CD4-positive, alpha-beta memory T cell (primary cell): ENCODE measurements at places on chromosomes 13 and 19. TPM values are rescaled to one million over a fixed set of nuclear protein-coding genes. Genes with fewer than 3 reads are reported as not detected.
A peak's percentile ranks its signal among the peaks of the same experiment; 100 is the strongest.

GRCh38 chr13:57665481-57665880, 33.9 kb downstream of the PCDH17 start:
- H3K4me1 ChIP-seq: no peaks in the 10 kb centered on the region
- no peaks in the 10 kb centered on the region for H3K27me3 ChIP-seq
- no peak overlapping the region for H3K4me3 ChIP-seq
- no peaks in the 10 kb centered on the region for H3K36me3 ChIP-seq
- DNase-seq: no peak

DNA sequence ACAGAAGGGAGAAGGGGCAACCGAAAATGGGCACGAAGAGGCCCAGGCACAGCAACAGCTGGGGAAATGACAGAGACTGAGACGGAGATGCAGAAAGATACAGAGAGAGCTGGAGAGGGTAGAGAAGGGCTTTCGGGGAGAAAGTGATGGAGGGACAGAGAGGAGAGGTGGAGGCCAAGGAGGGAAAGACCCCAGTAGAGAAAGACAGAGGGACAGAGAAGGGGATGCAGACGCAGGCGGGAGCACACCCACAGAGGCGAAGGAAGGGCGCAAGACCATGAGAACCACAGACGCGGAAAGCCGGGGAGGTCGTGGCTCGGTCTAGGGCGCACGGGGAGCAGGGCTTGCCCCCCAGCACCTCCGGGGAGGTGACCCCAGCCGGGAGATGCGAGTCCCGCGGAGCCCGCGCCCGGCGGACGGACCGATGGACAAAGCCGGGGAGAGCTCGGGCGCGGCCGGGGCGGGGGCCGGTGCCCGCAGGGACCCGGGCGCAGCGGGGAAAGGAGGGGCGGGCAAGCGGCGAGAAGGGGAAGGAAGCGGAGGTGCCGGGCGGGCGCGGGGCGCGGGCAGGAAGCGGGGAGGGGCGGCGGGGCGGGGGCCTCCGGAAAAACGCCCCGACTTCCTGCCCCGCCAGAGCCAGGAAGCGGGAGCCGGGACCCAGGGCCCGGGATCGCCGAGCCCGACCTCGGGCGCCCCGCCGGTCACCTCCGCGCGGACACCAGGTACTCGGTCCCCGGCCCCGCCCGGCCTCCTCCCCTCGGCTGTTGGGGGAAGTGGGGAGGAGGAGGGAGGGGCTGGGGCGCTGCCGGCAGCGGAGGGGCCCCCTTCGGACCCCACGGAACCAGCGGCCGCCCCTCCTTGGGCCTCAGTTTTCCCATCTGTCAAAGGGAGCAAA, at the start of gene ARHGEF1:
TSS of gene ARHGEF1 (plus strand) at position 617 of the 895 bp plus-strand sequence. CDS start 4,899 bp downstream, outside the sequence.
- H3K27me3 ChIP-seq: no peaks in the 10 kb centered on the region
- H3K27ac ChIP-seq: peak within 1 kb of the TSS; percentile 82
- H3K4me1 ChIP-seq: peaks cover 71% of the 10 kb centered on the region
- peak; percentile 71 for DNase-seq

GRCh38 chr13:39224671-39225240, 186.5 kb downstream of the NHLRC3 start:
- no peak overlapping the region for H3K27ac ChIP-seq
- no peaks in the 10 kb centered on the region for H3K36me3 ChIP-seq
- no peak for DNase-seq
- no peak overlapping the region for H3K4me3 ChIP-seq
- H3K4me1 ChIP-seq: no peaks in the 10 kb centered on the region

- H3K4me1 ChIP-seq: no peaks in the 10 kb centered on the region
- peaks cover 75% of the 10 kb centered on the region for H3K36me3 ChIP-seq
- H3K27ac ChIP-seq: no peak overlapping the region
- no peak for DNase-seq
- H3K4me3 ChIP-seq: no peak overlapping the region
Measured at GRCh38 chr19:45056831-45057230, 18.0 kb downstream of the CLASRP start.

GRCh38 chr19:51628153-51628939, 1.9 kb downstream of the SIGLEC5 start:
- H3K27ac ChIP-seq: no peak overlapping the region
- H3K36me3 ChIP-seq: no peaks in the 10 kb centered on the region
- H3K27me3 ChIP-seq: no peaks in the 10 kb centered on the region
- H3K4me3 ChIP-seq: no peak overlapping the region
- H3K4me1 ChIP-seq: no peaks in the 10 kb centered on the region

GRCh38 chr19:47156861-47157430, 26.3 kb downstream of the SAE1 start:
- peak overlapping the region; percentile 17 for H3K4me3 ChIP-seq
- peaks cover 68% of the 10 kb centered on the region for H3K4me1 ChIP-seq
- H3K27ac ChIP-seq: peak overlapping the region; percentile 43

DNA sequence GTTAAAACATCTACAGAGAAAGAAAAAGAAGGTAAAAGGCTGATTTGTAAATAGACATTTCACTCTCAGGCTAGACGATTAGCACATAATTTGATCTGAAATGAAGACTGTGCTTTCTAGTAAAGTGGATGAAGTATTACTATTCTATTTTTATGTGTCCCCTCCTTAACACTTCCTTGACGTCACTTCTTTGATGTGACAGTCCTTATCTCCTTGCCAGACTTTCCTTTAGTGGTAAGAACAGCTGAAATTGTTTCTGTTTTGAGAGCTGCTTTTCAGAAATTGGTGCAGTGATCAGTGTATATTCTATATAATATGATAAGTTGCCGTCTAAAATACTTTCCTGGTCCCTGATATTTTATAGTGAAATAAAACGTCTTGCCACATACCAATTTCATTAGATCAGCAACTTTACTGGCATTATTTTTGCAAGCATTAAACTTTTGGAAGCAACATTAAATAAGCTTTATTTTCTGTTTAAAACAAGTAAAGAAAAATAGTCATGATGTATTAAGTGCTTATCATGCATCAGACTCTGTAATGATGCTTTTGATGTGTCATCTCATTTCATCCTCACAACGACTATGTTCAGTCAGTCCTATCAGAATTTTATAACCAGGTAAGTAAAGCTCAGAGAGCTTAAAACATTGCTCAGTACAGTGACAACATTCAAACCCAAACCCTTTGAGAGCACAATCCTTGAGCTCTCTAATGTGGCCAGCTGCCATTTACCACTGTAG, 210.3 kb upstream of the PCDH9 start:
- DNase-seq: no peak
- H3K27ac ChIP-seq: no peak overlapping the region
- no peak overlapping the region for H3K4me3 ChIP-seq
- no peaks in the 10 kb centered on the region for H3K4me1 ChIP-seq

DNA sequence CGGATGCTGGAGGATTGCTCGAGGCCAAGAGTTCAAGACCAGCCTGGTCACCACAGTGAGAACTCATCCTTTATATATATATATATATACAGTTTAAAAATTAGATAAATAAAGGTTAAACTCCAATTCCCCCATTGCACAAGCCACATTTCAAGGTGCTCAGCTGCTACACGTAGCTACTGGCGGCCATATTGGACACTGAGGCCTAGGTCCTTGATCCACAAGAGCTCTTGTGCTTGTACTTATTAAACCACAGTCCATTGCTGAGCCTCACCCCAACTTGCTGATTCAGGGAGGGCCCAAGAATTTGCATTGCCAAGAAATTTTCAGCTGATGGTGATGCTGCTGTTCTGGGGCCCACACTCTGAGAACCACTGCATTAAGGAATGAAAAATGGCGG, 9.6 kb downstream of the TTC9B start:
- H3K4me1 ChIP-seq: no peaks in the 10 kb centered on the region
- DNase-seq: no peak
- no peak overlapping the region for H3K4me3 ChIP-seq
- no peaks in the 10 kb centered on the region for H3K27me3 ChIP-seq
- no peaks in the 10 kb centered on the region for H3K36me3 ChIP-seq

DNA sequence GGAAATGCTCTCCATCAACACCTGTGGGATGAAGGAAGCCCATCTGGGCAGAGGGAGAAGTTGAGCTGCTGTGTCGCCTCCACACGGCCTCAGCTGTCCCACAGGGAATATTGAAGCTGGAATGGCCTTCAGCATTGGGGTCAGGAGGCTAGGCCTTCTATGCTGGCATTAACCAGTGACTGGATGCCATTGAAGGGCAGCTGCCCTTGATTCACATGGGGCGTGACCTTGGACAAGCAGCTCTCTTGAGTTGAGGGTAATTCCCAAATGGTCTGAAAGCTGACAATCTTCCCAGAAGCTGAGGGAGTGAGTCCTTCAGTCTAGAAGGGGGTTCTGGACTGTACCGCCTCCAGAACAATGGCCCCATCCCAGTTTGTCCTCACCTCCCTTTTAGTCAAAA, 6.7 kb downstream of the BCL3 start:
- H3K27me3 ChIP-seq: no peaks in the 10 kb centered on the region
- peak overlapping the region; percentile 74 for H3K4me3 ChIP-seq
- H3K36me3 ChIP-seq: peaks cover 32% of the 10 kb centered on the region
- H3K27ac ChIP-seq: peak overlapping the region; percentile 95

GRCh38 chr19:49020931-49021895, 2.9 kb downstream of the CGB3 start:
- H3K4me1 ChIP-seq: peaks cover 24% of the 10 kb centered on the region
- H3K4me3 ChIP-seq: no peak overlapping the region
- no peaks in the 10 kb centered on the region for H3K36me3 ChIP-seq
- no peak overlapping the region for H3K27ac ChIP-seq
- no peaks in the 10 kb centered on the region for H3K27me3 ChIP-seq

- H3K4me1 ChIP-seq: peaks cover 56% of the 10 kb centered on the region
- H3K4me3 ChIP-seq: peak overlapping the region; percentile 45
- peaks cover under 1% of the 10 kb centered on the region for H3K36me3 ChIP-seq
- no peaks in the 10 kb centered on the region for H3K27me3 ChIP-seq
Measured at GRCh38 chr19:6800991-6801484, 28.5 kb downstream of the VAV1 start.

Gene TPTE2
- not detected for total RNA-seq

Gene LYPD5
- total RNA-seq: 0.97 TPM

Gene GRK1
- total RNA-seq: not detected
